Stimulated activated CD8-positive, alpha-beta memory T cell treated with anti-CD3 and anti-CD28 coated beads, Interleukin-15, amount 100 ng/mL, for 1 hour (primary cell): ENCODE measurements at places on chromosomes 2 and 18.

- no peak for DNase-seq
Observed at GRCh38 chr2:86053166-86053565, 52.5 kb downstream of the POLR1A start.

DNA sequence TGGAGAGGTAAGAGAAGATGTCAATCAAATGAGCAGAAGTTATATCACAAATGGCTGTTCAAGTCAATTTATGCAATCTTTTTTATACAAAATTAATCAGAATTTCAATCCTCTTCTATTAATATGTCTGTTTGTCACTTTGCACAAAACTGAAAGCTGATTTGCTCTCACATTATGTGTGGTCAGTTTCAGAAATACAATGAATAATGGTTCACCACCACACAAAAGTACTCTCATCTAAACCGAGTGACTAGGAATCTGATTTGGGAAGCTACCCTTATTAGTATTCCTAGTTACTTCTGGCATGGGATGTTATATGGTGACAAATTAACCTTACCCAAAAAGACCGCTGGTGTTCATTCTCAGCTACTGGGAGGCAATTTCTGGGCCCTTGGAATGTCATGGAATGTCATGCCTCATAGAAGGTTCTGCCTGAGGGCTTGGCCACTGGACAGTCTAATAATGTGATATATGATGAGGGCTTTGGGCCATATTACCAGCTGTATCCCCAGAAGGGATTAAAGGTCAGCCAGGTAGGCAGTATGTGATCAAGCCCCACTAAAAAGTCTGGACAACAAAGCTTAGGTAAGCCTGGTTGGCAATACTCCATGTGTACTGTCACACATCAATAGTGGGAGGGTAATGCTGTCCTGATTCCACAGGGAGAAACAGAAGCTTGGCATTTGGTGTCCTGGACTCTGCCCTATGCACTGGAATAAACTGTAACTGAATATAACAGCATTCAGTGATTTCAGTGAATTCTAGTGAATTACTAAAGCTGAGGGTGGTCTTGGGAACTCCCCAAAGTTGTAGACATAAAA is 113.2 kb downstream of the PIGN start:
- DNase-seq: no peak

- no peak for DNase-seq
Observed at GRCh38 chr2:174666845-174667244, 69.2 kb upstream of the WIPF1 start.

DNA sequence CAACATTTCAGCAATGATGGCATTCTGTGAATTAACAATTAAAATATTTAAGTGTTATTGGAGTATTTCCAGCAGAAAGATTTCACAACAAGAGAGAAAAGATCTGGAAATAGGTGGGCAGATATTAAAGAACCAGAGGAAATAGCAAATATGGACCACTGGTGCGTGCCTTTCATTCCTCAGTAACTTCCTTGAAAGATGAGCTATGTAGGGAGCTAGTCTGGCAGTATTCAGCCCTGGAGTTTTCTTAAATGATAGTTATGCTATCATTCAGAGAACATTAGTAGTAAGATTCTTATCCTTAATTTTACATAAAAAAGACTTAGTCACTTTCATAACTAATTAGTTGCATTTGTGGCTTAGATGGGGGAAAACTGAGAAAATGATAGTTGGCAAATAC is 41.5 kb downstream of the TANC1 start:
- DNase-seq: no peak

GRCh38 chr18:6593142-6593885 is 136.2 kb upstream of the ARHGAP28 start:
- DNase-seq: no peak

DNA sequence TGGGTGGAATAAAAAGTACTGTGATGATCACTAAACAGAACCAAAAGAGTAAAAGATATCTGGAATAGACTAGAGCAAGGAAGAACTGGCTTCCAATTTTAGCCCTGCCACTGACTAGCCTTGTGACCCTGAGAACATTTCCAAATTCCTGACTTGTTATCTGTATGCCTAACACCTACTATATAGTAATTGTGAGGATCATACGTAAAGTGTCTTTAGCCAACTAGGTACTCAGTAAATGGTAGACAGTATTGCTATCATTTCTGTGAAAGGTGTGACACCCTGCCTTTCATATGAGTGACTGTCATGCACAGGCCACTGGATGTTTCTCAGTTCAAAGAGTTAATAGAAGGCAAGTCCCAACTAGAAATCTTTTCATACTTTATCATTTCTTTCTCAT is 29.8 kb downstream of the CYTIP start:
- DNase-seq: no peak

GRCh38 chr2:129802290-129802689 is 177.2 kb upstream of the RAB6C start:
- DNase-seq: no peak

- no peak for DNase-seq
Observed at GRCh38 chr2:135471106-135471505, 59.9 kb downstream of the ZRANB3 start.

- DNase-seq: no peak
Observed at GRCh38 chr2:6932828-6933227, 15.6 kb downstream of the RNF144A start.

DNA sequence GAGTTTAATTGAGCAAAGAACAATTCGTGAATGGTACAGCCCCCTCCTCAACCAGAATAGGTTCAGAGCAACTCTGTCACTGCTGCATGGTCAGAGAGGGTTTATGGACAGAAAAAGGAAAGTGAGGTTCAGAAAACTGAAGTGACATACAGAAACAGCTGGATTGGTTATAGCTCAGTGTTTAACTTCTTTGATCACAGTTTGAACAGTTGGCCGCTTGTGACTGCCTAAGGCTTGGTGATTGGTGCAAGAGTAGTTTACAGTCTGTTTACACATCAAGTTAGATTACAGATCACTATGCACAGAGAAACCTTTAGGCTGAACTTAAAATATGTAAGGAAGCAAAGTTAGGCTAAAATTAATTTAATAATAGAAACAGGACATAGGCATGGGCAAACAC is 459.2 kb downstream of the KCNJ3 start:
- DNase-seq: no peak

DNA sequence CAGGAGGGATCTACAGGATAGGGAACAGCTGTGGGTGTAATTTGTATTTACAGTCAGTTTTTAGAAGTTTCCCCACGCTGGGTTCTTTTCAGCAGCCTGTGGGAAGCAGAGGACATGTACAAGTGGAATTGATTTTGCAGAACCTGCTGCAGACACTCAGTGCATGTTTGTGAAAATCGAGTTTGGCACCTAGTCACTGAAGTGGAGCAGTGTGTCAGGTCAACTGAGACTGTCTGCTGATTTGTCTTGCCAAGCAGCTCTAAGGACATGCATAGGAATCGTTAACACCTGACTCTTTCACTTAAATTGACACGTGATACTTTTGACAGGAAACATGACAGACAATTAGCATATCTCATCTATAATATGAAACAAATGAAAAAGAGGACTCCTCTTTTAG is 416.6 kb downstream of the TMX3 start:
- no peak for DNase-seq

DNA sequence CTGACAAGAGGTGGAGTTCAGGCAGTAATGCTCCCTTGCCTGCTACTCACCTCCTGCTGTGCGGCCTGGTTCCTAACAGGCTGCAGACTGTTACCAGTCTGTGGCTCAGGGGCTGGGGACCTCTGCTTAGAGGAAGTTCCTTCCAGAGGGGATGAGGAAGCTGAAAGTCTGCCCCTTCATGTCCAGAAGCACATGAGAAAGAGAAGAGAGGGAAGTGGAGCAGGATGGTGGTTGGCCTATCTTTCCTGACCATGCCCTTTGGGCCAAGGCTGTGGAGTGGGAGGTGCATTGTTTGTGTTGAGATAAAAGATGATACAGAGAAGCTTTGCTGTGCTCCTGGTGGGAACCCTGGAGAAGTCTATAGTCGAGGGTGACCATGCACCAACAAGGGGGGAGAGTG is 112.5 kb downstream of the LPIN1 start:
- no peak for DNase-seq

- no peak for DNase-seq
Observed at GRCh38 chr2:25125189-25125588, 43.2 kb downstream of the POMC start.

DNA sequence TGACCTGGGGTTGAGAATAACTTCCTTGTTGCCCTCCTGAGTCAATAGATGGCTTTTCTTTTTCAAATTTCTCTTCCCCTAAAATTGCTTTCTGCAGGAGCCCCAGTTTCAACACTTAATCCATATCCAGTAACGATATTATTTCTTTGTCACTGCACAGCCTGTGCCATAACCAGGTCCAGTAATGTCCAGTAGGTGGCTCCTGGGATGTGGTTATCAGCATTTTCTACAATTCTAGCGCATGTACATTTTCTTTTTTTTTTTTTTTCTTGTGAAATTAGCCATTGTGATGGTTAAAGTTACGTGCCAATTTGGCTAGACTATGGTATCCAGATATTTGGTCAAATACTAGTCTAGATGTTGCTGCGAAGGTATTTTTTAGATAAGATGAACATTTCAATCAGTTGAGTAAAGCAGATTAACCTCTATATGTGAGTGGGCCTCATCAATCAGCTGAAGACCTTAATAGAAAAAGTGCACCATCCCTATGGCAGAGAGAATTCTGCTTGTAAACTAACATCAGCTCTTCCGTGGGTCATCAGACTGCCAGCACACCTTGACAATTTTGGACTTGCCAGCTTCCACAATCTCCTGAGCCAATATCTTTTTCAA is 72.9 kb upstream of the SCG2 start:
- no peak for DNase-seq

DNA sequence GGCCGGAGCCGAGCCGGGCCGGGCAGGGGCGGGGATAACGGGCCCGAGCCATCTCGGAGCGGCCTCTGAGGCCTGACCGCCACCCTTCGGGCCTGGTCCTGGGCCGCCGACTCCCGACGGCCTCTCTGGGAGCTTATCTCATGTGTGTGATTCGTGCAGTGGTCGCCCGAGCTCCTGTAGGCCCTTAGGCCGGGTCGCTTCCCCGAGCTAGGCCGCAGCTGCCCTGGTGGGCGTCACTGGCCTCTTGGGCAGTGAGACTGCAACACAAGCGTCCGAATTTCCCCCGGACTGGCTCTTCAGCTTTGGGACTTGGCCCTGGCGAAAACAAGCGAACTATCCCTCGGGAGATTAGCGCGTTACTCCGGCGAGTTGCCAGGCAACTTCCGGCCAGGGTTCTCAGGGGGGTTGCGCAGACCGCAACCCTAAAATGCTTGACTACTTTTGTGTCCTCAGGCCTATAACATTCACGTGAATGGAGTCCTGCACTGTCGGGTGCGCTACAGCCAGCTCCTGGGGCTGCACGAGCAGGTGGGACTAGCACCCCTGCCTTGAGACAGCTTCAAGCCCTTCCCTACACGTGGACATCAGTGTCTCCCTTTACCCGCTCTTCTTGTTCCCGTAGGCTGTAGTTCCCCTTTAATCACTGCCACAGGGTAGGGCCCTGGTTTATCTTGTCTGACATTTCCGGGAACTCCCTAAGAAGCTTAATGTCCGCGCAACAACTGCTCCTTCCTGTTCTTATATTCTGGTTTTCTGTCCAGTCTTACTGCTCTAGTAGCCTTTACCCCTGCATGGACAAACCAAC is 602 bp downstream of the SNX17 start:
- no peak for DNase-seq

DNA sequence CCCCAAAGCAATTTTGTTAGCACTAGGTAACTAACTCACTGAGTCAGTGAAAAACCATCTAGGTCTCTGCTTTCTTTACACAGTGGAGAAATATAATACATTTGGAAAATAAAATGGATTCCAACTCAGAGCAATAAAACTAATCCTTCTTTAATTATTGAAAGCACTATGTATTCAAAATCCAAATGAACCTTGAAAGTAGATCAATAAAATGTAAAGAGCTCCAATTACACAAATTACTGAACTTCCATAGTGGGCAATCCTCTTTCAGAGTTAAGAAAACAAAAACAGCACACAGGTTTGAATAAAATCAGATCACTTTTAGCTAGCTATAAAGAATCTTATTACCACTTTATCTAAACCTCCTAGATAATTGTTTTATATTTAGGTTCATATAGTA is 208.1 kb downstream of the NR4A2 start:
- DNase-seq: no peak

DNA sequence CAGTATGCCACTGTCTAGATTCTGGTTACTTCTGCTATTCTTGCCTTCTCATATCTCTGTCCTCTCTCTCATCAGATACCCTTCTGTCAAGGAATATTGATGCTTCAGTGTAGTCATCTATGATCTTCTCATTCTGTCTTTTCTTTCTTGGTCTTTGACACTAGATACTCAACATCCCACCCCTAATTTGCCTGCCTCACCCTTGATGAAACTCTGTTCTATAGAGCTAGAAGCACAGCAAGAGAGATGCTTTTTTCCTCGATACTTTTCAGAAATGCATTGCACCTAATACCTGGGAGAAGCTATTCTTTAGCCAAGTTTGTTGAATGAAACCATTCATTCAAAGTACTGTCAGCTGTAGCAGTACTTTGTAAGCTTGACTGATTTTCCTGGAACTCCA is 9.5 kb downstream of the SEPTIN2 start:
- DNase-seq: no peak
